T-helper 2 cell treated with Interferon-gamma antibody and Interleukin-4, amounts not matched to agents 5 μg/mL and 100 μg/mL, for 36 hours (primary cell): ENCODE measurements at places on chromosomes 13 and 19.

DNA sequence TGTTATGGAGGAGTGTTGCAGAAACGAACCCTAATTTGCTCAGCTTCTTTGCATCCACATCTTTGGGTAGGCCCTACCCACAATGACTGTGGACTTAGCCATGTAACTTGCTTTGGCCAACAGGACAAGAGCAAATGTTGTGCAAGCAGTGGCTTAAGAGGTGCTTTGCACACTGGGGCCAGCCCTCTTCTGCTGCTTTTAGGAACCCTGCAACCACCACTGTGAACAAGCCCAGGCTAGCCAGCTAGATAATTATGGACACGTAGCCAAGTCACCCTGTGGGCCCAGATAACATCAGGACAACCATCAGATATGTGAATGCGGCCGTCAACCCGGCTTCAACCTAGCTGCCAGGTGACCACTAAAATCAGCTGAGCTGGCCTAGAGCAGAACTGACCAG lies 17.1 kb downstream of the C19orf47 start:
- DNase-seq, result no peak

DNA sequence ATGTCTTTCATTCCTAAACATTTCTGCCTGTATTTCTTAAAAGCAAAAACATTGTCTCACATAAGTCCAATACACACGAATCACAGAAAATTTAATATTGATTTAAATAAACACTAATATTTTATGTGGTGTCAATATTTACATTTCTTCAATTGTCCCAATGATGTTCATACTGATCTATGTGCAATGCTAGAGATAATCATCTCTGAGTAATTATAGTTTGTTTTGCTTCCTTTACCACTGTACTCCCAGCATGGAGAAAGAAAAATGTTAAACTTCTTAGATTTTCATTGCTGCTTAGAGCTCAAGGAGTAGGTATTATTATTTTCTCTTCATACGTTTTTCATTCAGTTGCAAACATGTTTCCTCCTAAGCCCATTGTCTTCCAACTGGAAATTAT lies 434.2 kb upstream of the PRR20A start:
- no peak for DNase-seq

GRCh38 chr13:113802761-113803160 lies 43.7 kb downstream of the TMEM255B start:
- no peak for DNase-seq

- DNase-seq, result no peak
Observed at GRCh38 chr13:27128825-27129627, 42.6 kb downstream of the USP12 start.

DNA sequence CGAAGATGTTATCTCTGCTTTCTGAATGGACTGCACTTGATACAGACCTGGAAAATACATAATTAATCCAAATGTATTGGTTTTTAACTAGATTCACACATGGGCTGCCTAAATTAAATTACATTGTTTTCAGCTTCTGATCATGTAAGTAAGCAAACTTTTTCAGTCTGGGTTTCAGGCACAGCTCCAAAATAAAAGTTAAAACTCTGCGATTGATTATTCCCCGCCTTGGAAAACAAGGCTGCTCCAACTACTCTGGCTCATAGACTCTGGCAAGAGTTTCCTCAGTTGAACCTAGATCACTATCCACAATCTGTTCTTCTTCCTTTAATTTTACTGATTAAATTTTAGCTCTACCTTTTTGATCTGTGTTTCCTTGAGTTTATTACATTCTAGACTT lies 526.0 kb upstream of the SPRY2 start:
- no peak for DNase-seq

DNA sequence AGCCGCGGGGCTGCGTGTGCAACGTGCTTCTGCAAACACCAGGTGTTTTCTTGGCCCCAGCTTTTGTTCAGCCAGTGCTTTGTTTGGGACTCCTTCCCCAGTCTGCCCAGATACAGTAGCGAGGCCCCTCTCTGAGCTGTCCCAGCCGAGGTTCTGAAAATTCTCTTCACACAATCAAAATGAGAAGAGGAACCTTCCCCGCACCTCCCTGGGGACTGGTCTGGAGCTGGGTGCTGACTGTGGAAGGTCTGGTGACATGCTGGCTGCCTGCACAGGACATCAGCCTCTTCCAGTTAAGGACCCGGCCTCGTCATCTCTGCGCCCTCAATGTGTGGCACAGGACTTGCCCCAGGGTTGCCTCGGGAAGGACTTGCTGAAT lies 4.2 kb downstream of the ATP4A start:
- no peak for DNase-seq

GRCh38 chr13:23743278-23744076 lies 145.7 kb downstream of the MIPEP start:
- peak; percentile 60 for DNase-seq

GRCh38 chr13:32791545-32792172 lies 205.4 kb downstream of the PDS5B start:
- peak; percentile 40 for DNase-seq

- DNase-seq, result no peak
Observed at GRCh38 chr19:55446060-55446459, 3.0 kb upstream of the SHISA7 start.

- DNase-seq, result no peak
Observed at GRCh38 chr19:48629599-48630295, 7.4 kb downstream of the DBP start.

DNA sequence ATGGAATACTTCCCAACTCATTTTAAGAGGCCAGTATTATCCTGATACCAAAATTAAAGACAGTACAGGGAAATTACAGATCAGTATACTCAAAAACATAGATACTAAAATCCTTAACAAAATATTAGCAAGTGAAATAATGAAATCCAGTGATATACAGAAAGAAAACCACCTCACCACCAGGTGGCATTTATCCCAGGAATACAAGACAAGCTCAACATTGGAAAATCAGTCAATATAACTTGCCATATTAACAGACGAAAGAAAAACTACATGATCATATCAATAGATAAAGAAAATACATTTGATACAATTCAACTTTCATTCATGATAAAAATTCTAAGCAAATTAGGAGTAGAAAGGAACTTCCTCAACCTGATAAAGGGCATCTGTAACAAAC lies 6.7 kb upstream of the GNA15 start:
- no peak for DNase-seq
